ENCODE measurements at places on chromosomes 4 and X.

DNA sequence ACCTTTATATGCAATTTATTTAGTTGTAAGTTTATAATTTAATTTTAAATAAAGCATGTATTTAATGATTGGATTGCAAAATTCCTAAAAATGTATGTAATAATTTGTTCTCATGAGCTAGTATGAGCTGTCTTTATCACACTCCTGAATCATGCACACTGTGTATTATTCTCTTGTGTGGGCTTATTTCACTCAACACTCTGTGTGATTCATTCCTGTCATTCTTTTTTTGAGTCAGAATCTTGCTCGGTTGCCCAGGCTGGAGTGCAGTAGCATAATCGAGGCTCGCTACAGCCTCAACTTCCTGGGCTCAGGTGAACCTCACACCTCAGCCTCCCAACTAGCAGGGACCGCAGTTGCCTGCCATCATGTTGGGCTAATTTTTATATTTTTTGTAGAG is 123.1 kb upstream of the SLC34A2 start:
- no peak for DNase-seq

DNA sequence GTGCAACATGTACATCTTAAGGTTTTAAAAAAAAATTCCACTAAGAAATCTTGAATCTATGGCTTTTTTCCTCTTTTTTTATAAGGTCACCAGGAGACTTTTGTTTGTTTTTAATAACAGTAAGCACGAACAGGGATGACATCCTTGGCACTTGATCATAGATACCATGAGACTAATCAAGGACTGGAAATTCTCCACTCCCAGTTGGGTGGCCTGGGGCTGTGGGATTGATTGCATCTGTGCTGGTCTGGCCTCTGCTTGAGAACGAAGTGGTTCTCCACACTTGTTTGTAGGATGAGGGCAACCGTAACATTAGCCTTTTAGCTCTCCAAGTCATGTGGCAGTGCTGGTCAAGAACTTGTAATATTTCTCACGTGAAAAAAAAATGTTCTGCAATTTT is 35.4 kb downstream of the SNX25 start:
- DNase-seq = no peak

DNA sequence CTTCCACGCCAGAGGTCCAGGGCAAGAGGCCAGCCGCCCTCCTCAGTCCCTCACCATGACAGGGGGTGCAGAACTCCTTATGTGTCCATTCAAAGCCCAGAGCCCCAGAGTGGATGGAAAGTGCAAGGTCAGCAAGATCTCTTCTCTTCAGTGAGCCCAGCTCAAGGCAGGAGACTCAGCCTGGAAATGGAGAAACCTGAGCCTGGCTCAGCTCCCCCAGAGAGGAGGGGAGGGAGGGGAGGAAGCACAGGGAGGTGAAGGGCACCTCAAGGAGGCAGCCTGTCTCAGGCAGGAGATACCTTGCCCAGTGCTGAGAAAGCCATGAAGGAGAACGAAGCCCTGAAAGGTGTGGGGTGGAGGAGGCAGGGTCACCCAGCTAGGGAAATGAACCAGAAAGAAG is 121.8 kb upstream of the PJA1 start:
- DNase-seq = no peak

DNA sequence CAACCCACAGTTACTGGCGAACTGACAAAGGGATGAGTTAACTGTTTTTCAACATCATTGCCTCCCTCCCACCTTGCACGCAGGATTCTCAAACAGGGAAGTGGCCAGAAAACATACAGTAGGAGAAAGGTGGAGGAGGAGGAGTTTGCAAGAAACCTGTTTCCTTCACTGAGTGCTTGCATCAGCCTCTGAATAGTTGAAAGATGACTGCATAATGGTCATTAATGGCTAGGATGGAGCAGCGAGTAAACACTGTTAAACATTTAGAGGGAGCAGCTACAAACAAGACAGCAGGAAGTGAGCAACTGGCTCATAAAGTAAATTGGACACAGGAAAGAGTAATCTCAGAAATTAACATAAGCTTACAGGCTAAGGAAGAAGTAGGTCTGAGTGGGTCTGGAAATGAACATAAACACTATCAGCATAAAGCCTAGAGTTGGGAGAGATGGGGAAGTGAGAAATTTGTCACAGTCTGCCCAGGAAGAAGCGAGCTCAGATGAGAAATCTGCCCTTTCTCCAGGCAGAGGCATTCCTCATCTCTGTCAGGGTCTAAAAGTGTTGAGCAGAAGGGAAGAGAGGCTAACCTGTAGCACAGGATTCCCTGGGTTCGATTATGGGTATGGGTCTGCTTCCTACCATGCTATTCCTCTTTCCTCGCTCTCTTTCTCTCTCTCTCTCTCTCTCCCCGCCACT is 38.6 kb downstream of the TRPC5OS start:
- no peak for DNase-seq

DNA sequence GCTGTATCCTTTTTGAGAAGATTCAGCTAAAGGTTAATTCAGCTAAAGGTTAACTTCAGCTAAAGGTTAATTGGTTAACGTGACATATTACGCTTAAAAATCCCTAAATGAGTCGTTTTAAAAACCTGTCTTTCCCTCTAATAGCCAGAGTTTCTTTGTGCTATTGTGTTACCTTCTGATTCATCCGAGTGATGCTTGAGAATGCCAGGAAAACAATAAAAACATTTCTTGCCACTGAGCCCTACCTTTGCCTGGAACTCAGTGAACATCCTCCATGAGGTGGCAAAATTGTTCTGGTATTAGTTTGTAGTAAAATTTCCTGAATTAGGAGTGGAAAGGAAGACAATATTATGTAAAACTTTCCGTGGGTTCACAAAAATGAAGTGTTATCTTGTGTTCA is 13.7 kb upstream of the TMPRSS11E start:
- DNase-seq = no peak

DNA sequence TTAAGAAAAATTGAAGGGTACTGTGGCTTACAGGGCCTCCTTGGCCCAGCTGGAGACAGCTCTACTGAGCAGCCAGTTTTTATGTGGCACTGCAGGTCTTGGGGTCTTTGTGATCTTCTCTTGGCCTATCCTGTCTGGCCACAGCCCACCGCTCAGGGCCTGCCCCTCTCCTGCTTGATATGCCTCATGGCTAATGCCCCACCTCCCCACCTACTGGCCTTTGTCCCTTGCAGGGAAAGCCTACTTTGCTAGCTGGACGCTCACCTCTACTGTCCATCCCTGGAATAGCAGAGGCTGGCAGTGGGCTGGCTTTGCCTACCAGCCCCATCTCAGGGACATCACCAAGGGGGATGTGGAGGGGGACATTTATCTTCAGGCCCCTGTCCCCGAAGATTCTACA is 134.1 kb downstream of the PJA1 start:
- no peak for DNase-seq

GRCh38 chr4:128371001-128371777 is 83.6 kb upstream of the PGRMC2 start:
- no peak for DNase-seq

DNA sequence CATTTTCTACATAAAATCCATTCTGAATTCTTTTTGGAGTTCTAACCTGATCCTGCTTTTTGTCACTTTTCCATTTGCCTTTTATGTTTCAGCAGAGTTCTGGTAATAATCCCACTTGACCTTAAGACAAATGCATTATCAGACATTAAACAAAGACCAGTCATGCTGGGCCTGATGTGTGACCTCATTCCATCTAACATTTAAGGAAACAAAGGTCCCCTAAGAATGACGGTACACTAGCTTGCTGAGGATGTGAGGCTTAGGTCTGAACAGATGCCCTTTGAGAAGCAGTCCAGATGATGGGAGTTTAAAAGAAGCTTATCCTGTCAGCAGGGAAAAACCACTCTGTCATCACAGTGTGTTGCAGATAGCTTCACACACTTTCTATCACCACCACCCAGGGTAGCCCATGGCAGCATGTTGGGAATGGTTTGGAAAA is 38.1 kb upstream of the PDE5A start:
- no peak for DNase-seq

- no peak for DNase-seq
These were observed 27.9 kb upstream of the BBS7 start for GRCh38 chr4:121898150-121898549.

GRCh38 chr4:111228874-111229273 is 606.0 kb upstream of the PITX2 start:
- DNase-seq = no peak

DNA sequence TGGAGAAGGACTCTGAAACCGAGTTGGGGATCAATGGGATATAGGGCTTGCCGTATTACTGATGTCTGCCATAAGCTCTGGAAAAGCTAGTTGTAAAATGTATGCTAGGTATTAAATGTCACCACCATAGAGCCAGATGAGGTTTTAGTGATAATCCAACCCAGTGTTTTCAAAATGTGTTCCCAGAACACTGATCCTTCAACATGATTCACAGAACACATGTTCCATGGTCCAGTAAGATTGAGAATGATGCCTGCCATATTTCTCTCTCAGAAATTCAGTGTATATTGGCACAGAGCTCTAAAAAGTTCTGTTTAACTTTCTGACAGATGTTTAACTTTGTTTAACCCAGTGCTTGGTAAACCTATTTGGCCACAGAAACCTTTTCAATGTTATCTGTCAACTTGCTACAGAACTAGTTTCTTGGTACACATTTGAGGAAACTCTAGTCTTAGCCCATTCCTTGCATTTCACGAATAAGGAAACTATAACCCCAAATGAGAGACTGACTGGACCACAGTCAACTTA is 160.2 kb downstream of the PALLD start:
- DNase-seq = no peak

DNA sequence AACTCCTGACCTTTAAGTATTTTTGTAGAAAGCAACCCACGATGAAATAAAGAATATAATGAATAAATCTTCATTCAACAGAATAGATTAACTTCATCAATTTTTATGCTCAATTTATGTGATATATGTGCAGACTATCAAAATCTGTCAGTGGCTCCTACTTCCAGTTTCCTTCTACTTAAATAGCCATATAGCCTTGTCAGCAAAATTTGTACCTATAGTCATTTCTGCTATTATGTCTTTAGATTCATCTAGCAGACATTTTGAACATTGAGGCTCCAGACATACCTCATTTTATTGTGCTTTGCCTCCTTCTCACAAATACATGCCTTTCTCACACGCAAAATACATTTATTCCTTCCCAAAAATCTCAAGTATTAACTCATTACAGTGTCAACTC is 971.7 kb downstream of the FAM133A start:
- no peak for DNase-seq
